CD4-positive, CD25-positive, alpha-beta regulatory T cell (primary cell): ENCODE measurements at places on chromosomes 13 and 19. TPM values are rescaled to one million over a fixed set of nuclear protein-coding genes. Genes with fewer than 3 reads are reported as not detected.

NFILZ gene
- total RNA-seq = not detected

GRCh38 chr13:99832347-99832746 lies 139.2 kb downstream of the ZIC5 start:
- H3K27ac ChIP-seq = no peak overlapping the region
- no peak overlapping the region for H3K4me3 ChIP-seq
- DNase-seq = no peak
- no peaks in the 10 kb centered on the region for H3K4me1 ChIP-seq
- no peaks in the 10 kb centered on the region for H3K36me3 ChIP-seq

- H3K36me3 ChIP-seq = peaks cover 3% of the 10 kb centered on the region
- peak overlapping the region; percentile 38 for H3K4me3 ChIP-seq
- H3K4me1 ChIP-seq = peaks cover 20% of the 10 kb centered on the region
- H3K27ac ChIP-seq = no peak overlapping the region
- H3K27me3 ChIP-seq = peaks cover 12% of the 10 kb centered on the region
Measured at GRCh38 chr13:110874508-110874960, 40.3 kb downstream of the ANKRD10 start.

DNA sequence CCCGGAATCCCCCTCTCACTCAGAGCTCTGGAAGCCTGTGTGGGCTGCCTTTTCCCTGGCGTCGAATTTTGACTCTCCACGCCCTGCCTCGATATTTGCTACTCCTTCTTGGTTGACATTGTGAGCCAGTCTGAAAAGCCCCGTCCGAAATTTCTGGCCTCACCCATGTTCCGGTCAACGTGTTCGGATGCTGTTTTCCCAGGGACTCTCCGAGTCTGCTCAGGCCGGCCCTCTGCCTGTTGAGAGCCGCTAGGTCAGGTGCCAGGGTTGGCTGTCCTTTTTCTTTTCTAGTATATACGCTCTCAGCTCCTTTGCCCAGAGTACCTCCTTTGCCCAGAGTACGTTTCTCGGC lies 6.8 kb upstream of the DGKH start:
- H3K27ac ChIP-seq = no peak overlapping the region
- H3K36me3 ChIP-seq = no peaks in the 10 kb centered on the region

DNA sequence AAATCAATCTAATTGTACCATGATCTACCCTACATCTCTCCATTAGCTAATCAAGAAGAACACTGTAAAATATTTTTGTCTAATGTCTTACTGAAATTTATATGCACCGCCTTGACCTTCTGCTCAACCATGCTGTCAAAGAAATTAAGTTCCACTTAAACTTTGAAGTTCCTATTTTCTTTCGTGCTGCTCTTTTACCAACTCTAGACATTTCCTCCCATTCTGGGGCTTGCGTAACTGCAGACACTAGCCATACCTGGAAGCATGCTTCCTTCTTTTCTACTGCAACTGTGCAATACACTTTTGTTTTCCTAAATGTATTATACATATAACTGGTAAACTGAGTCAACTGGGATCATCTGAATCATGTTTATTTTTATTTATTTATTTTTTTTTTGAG lies 8.5 kb upstream of the UBE2L5 start:
- no peaks in the 10 kb centered on the region for H3K27me3 ChIP-seq
- H3K27ac ChIP-seq = no peak overlapping the region
- DNase-seq = no peak
- no peaks in the 10 kb centered on the region for H3K36me3 ChIP-seq
